ENCODE measurements at places on chromosomes 12 and 14.

GRCh38 chr14:28157887-28158791 lies 608.4 kb upstream of the FOXG1 start:
- no peak for DNase-seq

DNA sequence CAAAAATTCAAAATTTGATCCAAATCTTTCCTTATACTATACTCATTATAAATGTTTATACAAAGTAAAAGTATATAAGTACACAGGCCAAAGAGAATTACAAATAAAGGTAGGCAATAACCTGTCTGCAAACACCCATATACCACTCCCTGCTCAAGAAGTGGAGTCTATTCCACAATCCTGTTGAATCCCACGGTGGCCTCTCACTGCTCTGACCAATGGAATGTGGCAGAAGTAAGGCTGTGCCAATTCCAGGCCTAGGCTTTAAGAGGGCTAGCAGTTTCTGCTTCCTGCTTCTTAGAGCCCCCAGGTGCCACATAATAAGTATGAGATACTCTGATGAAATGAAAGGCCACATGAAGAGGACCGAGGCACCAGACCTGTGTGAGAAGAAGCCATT lies 79.8 kb upstream of the CFL2 start:
- DNase-seq, result peak; percentile 18

- no peak for DNase-seq
Observed at GRCh38 chr12:119624966-119625365, 31.4 kb downstream of the TMEM233 start.

DNA sequence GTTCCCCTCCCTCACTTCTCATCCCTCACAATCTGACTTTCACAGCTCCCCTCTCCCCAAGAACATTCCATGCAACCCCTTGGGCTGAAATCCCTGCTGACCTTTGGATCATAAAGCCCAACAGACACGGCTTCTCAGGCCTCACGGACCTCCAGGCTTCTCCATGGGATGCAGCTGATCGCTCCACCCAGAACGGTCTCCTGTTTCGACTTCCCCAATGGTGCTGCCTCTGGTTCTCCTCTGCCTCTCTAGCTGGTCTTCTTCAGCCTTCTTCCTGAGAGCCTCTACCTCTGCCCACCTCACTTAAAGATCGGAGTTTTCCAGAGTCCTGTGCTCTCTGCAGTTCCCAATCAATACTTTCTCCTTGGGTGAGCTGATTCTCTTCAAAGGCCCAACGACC lies 17.8 kb upstream of the PRMT8 start:
- no peak for DNase-seq

- no peak for DNase-seq
Observed at GRCh38 chr12:113103756-113104450, 31.7 kb downstream of the RASAL1 start.

DNA sequence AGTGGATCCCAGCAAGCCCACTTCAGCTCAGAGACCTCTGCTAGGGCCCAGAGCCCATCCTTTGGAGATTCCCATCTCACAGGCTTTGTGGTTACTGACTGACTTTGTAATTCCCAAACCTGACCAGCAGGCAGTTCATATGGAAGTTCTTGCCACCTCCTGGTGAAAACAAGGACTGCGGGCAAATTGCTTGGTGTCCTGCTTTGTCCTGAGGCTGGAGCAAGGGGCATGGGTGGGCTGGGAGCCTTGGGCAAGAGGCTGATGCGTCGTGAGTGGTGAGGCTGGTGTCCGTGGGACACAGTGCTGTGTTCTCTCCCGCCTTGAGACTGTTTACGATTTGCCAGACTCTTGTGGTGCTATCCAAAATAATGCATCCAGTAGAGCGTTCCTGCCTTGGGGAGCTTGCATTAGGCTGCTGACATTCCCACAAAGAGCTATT lies 91.0 kb downstream of the LRRC74A start:
- peak; percentile 60 for DNase-seq

- DNase-seq, result peak; percentile 13
Observed at GRCh38 chr12:79685068-79685467, 5.7 kb downstream of the PAWR start.

DNA sequence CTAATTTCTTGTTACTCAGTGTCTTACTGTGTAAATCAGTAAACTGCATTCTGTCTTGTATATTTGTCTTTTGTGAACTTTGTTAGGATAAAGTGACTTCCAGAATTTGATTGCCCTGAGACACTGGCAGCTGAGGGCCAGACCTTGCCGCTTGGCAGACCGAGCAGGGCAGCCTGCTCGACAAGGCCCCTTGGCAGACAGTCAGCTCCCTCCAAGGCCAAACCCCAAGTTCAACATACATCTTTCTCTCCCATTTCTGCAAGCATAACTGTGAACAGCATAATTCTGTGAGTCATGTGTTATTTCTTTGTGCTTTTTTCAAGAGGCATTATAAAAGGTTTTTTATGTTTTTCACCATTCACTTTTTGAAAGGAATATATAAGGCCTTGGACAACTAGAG lies 39.2 kb upstream of the BMAL2 start:
- DNase-seq, result no peak

DNA sequence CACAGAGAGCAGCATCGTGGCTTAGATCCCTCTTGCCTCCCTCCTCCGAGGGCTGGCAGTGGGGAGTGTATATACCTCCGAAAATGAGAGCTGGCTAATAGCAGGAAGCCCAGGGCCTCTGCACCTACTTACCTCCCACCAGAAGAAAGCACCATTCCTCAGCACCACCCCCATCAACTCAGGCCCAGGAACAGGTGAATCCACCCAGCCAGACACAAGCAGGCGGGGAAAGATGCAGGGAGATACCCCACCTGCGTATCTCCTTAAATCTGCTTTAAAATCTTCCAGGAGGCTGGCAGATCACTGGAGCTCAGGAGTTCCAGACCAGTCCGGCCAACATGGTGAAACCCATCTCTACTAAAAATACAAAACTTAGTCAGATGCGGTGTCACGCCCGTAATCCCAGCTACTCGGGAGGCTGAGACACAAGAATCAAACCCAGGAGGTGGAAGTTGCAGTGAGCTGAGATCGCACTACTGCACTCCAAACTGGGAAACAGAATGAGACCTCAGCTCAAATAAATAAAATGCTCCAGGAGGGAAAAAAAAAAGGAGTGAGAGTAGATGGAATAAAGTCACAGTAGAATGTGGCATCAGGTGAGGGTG lies 93.5 kb downstream of the SINHCAF start:
- DNase-seq, result no peak

GRCh38 chr14:101411151-101411550 lies 150.1 kb upstream of the DIO3 start:
- DNase-seq, result no peak

DNA sequence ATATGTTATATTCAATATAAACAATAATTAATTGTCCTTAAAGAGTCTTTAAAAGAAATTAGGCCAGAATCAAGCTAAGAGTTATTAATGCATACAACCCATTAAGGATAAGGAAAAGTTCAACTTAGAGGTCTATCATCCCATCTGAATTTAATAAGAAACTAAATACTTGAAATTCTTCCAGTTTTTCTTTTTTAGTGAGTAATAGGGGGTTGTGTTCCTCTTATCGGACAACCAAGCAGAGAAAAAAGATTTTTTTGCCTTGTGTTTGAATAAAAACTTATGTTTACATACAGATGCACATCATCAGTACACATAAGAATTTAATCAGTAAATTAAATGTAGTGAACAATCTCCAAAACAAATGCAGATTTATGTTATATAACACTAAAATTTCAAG lies 32.5 kb downstream of the PAWR start:
- peak; percentile 51 for DNase-seq

DNA sequence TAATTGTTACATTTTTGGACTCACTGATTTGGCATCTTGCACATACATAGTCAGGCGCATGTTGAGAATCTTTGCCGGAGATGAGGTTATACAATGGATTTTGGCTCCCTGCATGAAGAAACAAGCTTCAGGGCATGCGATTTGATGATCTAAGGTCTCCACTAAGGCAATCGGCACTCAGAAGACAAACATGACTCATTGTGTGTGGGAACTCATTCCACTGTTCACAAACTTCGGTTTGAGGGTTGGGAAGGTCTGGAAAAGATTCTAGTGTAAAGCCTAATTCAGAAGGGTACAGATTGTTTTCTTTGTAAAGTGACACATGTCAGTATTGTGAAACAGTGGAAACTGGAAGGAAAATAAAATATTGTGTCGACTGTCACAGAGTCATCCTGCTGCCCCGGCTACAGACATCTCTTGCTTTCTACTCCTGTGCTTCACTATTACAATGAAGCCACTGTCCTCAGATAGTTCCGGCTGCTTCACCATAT lies 192.6 kb upstream of the HMGA2 start:
- DNase-seq, result peak; percentile 88

- DNase-seq, result peak; percentile 87
Observed at GRCh38 chr14:99758121-99758821, 34.9 kb upstream of the EML1 start.

GRCh38 chr14:103910262-103910935 lies 17.9 kb upstream of the TDRD9 start:
- DNase-seq, result peak; percentile 79

DNA sequence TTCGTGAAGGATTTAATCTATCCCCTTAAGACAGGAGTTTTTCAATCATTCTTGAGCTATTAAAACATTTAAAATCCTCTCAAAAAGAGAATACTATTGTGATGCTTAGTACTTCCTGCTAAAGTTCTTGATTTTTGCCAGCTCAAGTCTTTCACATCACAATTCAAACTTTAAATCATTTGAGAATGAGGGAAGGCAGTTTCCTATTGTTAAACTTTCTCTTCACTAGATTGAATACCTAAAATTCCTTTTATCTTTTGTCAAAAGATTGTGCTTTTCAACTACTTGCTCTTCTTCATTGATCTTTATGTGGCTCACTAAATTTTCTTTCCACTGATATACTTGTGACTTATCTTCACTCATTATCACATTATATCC lies 44.1 kb downstream of the ABCD2 start:
- DNase-seq, result no peak

DNA sequence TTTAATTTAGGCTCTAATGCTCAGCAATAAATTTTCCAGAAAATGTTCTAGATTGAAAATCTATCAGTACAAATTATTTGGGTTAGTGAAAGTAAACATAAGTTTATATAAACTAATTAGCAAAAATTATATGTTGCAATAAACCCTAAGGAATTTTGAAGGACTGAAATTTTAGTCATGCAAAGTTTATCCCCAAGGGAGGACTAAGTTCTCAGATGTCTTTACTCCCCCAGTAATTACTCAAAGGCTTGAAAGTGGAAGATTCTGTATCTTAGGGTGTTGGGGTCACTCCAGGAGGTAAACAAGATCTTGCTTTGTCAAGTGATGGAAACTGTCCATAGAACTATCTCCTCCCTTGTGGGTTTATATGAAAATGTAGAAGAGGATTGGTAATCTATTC lies 183.7 kb downstream of the AKAP6 start:
- no peak for DNase-seq

DNA sequence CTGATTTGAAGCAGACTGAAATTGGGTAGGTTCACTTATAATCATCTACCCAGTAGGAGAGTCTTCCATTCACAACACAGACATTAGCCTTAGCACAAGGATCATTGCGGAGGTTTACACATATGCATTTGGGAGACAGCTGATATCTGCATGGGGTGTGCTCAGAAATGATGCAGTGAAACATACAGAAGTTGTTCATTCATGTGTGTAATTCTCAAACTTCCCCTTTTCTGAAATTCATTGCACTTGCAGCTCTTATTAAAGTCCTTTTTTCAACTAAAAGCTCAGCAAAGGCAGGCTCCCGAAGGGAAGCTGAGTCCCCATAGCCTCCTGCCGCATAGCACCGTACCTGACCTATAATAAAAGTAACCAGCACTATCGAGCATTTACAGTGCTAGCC lies 218.3 kb upstream of the CRY1 start:
- no peak for DNase-seq

GRCh38 chr12:92208613-92209121 lies 63.0 kb upstream of the BTG1 start:
- DNase-seq, result peak; percentile 29

GRCh38 chr12:77893918-77894317 lies 63.2 kb downstream of the NAV3 start:
- DNase-seq, result no peak

DNA sequence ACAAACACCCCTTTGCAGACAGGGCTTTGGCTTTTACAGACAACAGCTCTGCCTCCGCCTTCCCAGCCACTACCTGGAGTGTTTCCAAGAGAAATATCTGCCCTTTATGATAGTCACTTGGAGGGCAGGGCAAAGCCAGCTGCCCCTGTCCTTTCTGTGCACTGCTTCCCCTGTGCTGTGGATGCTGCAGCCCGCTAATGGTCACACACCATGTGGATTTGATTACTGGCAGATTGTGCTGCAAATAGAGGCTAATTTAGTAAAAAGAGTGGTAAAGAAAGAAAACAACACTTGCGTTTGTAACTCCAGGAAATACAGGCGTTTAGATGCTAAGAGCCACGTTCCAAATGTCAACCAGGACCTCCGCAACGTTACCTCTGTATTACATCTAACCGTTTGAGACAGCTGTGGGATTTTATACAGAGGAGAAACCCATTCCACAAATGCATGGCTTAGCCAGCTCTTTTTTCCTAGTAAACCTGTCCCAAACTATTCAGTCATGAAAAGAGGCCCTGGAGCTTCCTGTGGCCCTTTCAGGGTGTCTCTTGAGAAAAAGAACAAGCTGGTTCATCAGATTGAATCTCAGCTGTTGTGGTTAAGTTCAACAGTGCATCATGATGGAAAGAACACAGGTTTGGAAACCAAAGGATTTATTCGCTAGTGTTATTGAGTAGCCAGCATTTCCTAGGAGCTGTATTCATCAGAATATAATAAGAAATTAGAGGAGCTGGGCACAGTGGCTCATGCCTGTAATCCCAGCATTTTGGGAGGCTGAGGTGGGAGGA lies 30.1 kb upstream of the PWP1 start:
- DNase-seq, result no peak

GRCh38 chr14:91394105-91395081 lies 23.2 kb downstream of the CCDC88C start:
- no peak for DNase-seq

DNA sequence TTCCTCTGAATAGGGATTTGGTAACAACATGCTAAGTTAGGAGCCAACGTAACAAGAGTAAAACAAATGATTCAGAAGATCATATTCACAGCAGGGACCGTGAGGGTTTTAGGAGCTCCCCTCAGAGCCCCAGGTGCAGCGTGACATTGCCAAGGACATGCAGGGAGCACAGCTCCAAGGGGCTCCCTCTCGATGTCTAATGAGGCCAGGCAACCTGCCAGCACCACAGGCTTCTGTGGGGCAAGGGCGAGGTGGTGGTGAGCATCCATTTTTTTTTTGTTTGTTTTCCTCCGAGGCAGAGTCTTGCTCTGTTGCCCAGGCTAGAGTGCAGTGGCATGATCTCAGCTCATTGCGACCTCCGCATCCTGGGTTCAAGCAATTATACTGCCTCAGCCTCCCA lies 95.1 kb upstream of the PTPRB start:
- no peak for DNase-seq

- peak; percentile 74 for DNase-seq
Observed at GRCh38 chr12:57603815-57604453, 690 bp upstream of the DTX3 start.

GRCh38 chr14:56299306-56299984 lies 181.2 kb downstream of the PELI2 start:
- no peak for DNase-seq

- DNase-seq, result peak; percentile 22
Observed at GRCh38 chr12:14356147-14356546, 9.3 kb upstream of the ATF7IP start.

GRCh38 chr12:126385785-126386184 lies 1320.5 kb downstream of the AACS start:
- DNase-seq, result peak; percentile 43
